ENCODE measurements at places on chromosomes 7 and 10.

DNA sequence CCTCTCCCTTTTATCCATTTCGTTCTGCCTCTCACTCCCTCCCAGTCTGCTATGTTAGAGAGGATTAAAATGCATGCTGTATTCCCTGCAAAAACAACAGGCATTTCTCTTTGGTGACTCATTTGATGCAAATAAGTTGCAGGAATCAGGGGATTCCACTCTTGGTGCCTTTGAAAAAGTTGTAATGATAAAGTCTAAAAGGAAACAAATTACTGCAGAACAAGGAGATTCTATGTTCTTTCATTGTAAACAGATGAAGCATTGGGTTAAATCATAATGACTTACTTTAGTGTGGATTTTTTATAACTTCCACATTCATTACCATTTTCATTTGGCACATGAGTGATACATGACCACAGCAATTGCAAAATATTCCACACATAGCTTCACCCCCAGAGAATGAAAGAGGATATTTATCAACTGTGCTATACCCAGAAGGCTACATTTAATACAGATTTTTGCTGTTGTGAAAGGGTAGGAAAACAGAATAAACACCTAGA, 33.4 kb upstream of the ABLIM1 start:
- DNase-seq, result no peak

DNA sequence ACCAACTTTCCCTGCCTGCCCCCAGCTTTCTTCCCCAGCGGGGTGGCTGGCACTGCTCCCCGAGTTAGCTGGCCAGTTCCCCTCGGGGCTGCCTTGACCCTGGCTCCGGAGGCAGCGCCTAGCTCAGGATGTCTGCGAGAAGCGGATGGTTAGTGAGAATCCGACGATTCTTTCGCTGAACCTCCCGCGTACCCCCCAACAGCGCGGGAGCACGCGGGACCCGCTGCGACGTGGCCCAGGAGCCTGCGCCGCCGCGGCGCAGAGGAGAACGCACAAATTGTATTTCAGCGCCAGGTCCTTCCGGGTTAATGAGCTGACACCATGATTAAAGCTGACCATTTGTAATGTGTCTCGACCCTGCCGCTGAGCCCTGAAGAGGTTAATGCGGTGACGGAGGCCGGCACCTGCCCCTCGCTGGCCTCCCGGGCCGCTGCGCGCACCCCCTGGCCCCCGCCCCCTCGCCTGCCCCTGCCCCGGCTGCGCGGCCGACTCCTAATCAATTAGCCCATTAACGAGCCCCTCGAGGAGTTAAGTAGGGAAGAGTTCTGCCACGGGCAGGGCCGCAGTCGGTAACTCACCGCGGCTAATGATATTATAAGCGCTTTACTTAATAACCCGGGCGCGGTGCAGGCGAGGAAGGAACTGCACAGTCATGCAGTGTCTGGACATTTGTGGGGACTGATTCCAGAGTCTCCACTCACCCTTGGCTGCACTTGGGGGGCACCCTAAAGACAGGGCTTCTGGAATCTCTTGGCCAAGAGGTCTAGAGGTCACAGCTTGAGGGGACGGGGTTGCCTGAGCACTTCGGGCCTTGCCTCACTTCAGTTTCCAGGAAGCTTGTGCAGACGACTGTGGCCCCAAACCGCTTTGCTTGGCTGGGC, 1.7 kb upstream of the HMX2 start:
- no peak for DNase-seq

DNA sequence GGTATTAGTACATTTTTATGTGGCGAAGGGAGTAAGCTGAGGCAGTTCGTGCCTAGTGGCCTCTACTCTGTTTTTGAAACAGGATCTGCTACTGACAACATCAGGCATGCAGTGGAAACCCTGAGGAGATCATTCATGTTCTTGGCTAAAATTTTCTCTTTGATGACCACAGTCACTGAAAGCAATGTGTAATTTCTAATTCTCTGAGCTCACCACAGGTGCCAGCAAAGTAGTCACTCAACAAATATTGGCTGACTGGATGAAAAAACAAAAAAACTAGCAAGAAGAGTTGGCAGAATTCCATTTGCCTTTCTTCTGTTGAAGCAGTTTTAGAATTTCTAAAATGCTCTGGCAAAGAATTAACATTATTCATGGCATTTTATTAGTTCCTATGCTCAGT, 176.5 kb upstream of the KCTD7 start:
- DNase-seq, result no peak

- no peak for DNase-seq
Observed at GRCh38 chr10:102585026-102585425, 59.3 kb upstream of the TRIM8 start.

DNA sequence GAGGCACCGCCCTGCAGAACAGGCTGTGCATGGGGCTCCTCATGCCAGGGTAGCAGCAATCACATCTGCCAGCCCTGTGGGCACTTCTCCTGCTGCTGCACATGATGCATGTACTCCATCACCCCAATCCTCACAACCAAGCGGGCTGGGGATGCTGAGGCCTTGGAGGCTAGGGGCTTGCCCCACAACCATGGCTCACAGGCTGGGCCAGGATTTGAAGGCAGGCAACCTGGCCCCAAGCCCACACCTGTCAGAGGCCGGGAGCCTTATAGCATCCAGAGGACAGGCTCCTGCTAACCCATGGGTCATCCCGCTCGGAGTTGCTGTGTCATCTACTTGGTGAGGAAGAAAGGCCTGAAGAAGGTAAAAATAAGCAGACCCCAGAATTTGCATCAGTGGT, 2.2 kb downstream of the POLM start:
- DNase-seq, result no peak

DNA sequence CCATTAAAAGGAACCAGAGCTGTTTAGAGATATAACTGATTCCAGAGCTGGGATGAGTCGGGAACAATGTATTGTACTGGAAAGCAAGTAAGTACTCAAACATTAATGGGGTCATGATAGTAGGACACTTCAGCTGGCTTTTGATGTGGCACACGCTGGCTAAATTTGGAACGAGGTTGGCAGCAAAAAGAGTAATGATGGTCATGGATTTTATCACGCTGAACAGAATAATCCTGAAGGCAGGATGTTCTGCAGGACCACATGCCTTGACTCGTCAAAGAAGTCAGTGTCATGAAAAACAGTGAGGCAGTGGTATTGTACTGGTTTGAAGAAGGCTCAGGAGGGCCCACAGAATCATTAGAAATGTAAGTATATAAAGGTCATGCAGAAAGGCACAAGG, 220.3 kb downstream of the SNX13 start:
- no peak for DNase-seq

GRCh38 chr10:43739161-43739560, 90.5 kb upstream of the ZNF32 start:
- DNase-seq, result no peak

- DNase-seq, result no peak
Observed at GRCh38 chr10:2979306-2979705, 88.0 kb upstream of the PFKP start.

DNA sequence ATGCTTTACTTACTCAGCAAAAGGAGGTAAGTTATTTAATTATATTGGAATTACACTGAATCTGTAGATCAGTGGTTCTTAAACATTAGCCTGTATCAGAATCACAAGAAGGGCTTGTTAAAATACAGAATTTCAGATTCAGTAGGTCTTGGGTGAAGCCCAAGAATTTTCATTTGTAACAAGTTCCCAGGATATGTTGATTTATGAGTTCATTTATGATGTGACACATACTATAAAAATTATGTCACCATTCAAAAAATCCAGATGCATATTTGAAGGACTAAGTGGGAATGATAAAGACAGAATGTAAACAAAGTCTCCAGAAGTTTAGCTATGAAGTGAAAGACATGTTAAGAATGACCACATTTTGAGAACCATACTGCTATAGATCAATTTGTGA, 52.3 kb downstream of the HECTD2 start:
- DNase-seq, result no peak

GRCh38 chr7:55552320-55553023, 19.8 kb downstream of the VOPP1 start:
- DNase-seq, result no peak

GRCh38 chr7:54705436-54705835, 53.6 kb downstream of the SEC61G start:
- DNase-seq, result no peak

Measured in NCI-H1694 (cell line).